CD4-positive, alpha-beta T cell treated with Interleukin-4 for 4 hours (primary cell): ENCODE measurements at places on chromosomes 3 and 15.

- DNase-seq, result peak; percentile 37
These were observed 2.6 kb downstream of the BHLHE40 start for GRCh38 chr3:4981665-4982494.

- no peak for DNase-seq
These were observed 24.7 kb upstream of the UBE2E1 start for GRCh38 chr3:23781051-23781450.

DNA sequence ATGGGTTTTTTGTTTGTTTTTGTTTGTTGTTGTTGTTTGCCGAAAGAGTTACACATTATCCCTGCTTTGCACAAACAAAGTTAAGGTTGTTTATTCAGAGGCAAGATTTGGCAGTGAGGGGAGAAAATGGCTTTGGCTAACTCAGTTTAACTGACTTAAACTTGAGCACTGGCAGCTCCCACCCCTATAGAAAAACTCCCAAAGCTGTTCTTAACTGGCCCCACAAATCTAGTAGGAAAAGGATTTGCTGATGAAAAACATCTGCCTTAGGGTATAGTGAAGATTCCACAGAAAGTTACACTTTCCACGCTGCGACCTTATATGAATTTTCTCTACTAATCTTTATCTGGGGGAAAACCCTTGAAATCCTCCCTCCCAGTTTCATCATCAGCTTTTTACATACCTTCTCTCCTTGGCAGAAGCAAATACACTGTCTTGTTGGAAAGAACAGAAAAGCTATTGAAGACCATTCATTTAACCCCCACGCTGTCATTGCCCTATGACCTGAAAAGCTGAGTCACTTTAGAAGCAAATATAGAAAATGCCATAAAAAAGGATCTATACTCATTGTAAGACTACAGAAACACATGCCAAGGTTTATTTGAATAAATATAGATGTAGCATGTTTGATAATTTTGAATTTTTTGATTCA is 551.7 kb downstream of the NR2F2 start:
- no peak for DNase-seq

DNA sequence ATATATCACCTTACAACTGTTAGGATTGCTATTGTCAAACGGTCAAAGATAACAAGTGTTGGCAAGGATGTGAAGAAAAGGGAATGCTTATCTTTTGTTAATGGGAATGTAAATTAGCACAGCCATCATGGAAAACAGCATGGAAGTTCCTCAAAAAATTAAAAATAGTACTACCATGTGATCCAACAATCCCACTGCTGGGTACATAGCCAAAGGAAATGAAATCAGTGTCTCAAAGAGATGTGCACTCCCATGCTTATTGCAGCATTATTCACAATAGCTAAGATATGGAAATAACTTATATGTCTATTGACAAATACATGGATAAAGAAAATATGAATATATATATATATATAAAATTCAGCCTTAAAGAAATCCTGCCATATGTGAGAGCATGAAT is 274.6 kb downstream of the EDEM1 start:
- DNase-seq, result no peak

DNA sequence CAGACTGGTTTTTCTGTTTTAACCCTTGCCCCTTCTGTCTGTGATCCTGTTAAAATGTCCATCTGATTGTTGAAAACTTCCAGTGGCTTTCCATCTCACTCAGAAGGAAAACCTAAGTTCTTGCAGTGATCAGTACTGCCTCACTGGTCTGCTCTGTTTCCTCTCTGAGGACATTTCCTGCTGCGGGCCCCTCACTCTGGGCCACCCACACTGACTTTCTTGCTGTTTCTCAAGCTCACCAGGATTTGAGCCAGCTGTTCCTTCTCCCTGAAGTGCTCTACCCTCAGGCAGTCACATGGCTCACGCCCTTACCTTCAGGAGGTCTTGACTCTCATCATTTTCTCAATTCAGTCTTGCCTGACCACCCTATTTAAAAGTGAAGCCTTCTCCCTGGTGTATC is 1.8 kb downstream of the GRK7 start:
- DNase-seq, result no peak

GRCh38 chr3:25457671-25458419 is 29.8 kb downstream of the RARB start:
- no peak for DNase-seq

DNA sequence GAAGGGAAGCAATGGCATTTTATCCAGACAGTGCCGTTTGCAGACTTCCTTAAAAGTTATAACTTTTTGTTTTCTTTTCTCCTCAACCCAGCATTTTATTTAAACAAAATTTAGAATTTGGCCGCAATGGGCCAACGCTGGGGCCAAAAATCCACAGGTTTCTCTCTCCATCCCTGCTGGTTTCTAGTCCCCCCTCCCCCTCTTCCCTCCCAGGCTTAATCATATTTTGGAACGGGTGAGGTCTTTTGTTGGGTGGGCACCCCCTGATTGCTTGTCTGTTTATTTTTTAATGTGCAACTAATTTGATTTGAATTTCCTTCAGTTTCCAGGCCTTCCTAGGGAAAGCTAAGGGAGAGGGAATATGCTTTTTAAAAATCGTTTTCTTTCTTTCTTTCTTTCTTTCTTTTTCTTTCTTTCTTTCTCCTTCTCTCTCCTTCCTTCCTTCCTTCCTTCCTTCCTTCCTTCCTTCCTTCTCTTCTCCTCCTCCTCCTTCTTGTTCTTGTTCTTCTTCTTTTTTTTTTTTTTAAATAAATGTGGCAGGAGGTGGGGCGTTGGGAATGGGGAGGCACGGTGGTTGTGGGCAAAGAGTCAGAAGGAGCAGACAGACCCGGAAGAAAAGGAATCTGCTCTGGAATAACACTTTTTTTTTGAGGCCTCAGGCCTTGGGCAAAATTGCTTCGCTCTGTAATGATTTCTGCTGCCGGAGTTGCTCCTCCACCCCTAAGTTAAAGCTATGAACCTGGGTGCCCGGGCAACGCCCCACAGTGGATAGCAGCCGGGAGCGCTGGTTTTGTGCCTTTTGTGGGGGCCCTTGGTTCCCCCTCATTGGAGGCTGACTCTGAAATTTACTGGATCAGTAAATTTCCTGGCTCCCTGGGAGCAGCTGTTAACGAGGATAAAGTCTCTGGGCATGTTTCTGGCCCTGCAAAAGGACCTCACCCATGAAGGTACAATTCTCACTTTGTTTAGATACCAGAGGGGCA is 1.9 kb downstream of the FNDC3B start:
- DNase-seq, result no peak

GRCh38 chr3:81658322-81658997 is 103.0 kb downstream of the GBE1 start:
- DNase-seq, result no peak

DNA sequence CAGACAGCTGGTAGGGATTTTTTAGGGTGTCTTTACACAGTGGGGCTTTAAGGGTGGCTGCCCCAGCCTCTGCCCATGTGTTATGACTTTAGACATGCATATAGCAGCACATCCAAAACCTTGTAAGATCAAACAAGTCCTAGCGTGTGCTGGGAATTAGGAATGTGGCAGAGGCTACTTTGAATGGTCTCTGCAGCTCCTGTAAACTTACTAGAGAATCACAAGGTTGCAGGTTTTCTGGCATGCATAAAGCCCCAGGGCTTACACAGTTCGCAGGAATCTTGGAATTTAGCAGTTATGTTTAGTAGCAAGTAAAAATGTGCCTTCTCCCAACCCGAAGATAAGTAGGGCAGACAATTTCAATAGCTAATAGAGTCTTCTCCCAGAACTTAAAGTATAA is 46.9 kb upstream of the COL6A6 start:
- DNase-seq, result no peak

- DNase-seq, result no peak
These were observed 510.3 kb downstream of the EPHA3 start for GRCh38 chr3:89617706-89618105.

- no peak for DNase-seq
These were observed 18.2 kb upstream of the HCN4 start for GRCh38 chr15:73386886-73387506.

- DNase-seq, result no peak
These were observed 28.6 kb upstream of the STAG1 start for GRCh38 chr3:136780741-136781140.

DNA sequence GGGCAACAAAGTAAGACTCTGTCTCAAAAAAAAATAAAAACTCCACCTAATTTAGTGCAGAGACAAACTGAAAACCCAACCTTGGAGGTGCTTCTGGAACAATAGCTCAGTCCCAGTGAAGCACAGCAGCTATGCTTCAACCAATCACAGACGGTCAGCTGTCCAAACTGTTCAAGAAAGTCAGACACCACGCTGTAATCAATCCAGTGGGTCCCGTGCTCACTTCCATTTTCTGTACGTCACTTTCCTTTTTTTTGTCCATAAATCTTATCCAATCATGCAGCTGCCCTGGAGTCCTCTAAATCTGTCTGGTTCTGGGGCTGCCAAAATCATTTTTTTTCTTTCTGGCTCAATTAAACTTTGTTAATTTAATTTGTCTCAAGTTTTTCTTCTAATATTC is 93.6 kb upstream of the FAM174B start:
- DNase-seq, result no peak

GRCh38 chr3:58152225-58153015 is 58.4 kb downstream of the DNASE1L3 start:
- no peak for DNase-seq

DNA sequence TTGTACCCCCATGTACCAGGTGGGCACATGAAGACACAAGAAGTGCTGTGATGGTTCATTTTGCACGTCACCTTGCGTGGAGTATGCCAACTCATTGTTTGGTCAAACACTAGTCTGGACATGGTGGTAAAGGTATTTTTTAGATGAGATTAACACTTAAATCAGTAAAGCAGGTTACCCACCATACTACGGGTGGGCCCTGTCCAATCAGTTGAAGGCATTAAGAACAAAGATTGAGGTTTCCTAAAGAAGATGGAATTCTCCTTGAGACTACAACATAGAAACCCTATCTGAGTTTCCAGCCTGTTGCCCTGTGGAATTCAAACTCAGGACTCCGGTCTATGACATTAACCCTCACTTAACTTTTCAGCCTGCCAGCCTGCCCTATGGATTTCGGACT is 118.4 kb downstream of the RPLP1 start:
- no peak for DNase-seq

GRCh38 chr3:164208048-164208447 is 870.2 kb downstream of the SI start:
- no peak for DNase-seq
